Thoracic aorta (tissue), 2 donors: ENCODE measurements at places on chromosomes 5 and 9. TPM values are rescaled to one million over a fixed set of nuclear protein-coding genes. Genes with fewer than 3 reads are reported as not detected.

- no peaks in the 10 kb centered on the region for H3K36me3 ChIP-seq
- no peak overlapping the region for H3K27ac ChIP-seq
- H3K4me3 ChIP-seq: no peak overlapping the region
- H3K4me1 ChIP-seq: peaks cover 10% of the 10 kb centered on the region
- H3K27me3 ChIP-seq: no peaks in the 10 kb centered on the region
- no peak for DNase-seq
These were observed 97.1 kb upstream of the TAF11L2 start for GRCh38 chr5:17400724-17401469.

DNA sequence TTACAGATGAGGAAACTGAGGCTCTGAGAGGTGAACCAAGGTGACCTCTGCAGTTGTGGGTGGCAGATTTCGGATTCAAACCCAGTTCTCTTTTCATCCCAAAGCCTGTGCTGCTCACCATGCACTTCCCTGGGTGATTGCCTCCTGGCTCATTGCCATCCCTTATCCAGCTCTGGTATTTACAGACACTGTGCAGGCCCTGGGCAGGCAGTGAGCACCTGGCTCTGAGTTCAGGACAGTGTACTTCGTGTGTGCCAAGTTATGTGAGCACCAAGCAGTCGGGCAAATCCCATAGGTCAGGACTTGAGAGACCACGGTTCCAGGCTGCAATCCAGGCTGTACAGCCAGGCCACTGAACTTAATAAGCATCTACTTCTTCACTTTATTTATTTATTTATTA lies 1.4 kb downstream of the LRSAM1 start:
- H3K4me1 ChIP-seq: peaks cover 35% of the 10 kb centered on the region
- no peaks in the 10 kb centered on the region for H3K27me3 ChIP-seq
- peak overlapping the region; percentile 84 for H3K4me3 ChIP-seq
- H3K27ac ChIP-seq: no peak overlapping the region
- peaks cover 23% of the 10 kb centered on the region for H3K36me3 ChIP-seq
- DNase-seq: no peak

DNA sequence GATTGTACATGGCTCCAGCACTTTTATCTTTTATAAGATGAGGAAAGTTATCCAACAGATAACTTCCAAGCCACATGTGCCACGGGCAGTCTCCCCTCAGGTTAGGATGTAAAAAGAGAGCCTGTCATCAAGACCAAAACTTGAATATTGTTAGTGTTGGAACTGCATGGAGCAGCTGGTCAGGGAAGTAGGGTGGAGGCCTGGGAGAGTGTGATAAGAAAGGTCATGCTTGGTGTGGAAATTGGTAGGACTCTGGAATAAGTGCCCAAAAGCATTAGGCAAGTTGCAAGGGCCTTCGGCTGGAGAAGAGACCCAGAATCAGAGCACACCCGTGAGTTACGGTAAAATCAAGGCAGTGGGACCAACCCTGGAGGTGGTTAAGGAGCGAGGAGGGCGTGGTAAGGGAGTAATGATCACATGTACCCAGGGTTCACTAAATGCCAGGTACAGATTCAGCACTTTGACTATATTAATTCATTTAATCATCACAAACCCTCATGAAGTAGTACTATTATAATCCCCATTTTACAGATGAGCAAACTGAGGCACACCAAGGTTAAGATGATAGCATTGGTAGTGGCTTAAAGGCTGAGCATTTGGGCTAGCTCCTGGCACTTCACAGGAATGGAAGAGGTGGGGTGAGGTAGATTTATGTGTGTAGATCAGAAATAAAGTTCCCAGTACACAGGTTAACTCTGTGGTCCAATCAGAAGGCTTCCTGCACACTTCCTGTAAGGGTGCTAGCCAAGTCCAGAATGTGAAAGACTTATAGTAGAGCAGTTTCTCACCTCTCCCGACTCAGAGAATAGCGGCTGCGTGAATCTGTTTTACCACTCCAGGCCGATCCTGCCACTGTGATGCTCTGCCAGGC lies 96.5 kb upstream of the ZNF608 start:
- peaks cover 23% of the 10 kb centered on the region for H3K4me1 ChIP-seq
- DNase-seq: peak; percentile 7
- H3K36me3 ChIP-seq: no peaks in the 10 kb centered on the region
- no peaks in the 10 kb centered on the region for H3K27me3 ChIP-seq
- H3K27ac ChIP-seq: peak overlapping the region; percentile 5

The PNPLA7 gene
- 21.4 TPM for total RNA-seq

DNA sequence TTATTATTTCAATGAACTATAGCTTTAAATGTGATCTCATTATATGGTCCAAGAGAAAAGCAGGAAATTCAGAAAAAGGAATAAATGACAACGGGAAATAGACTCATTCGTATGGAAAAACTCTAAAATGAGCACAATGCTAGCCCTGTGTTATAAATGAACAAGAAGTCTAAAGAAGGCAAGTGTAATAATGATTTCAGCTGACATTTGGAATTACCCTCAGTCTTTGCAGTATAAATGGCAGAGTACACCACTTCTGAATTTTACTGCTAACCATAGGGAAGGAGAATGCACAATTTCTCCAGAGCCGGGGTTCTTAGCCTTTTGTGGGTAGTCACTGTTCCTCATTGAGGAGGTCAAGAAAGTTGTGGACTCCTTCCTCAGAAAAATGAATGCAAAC lies 93.1 kb downstream of the ANKRD55 start:
- no peaks in the 10 kb centered on the region for H3K36me3 ChIP-seq
- no peaks in the 10 kb centered on the region for H3K27me3 ChIP-seq
- no peak overlapping the region for H3K4me3 ChIP-seq
- H3K4me1 ChIP-seq: no peaks in the 10 kb centered on the region
- DNase-seq: no peak
- H3K27ac ChIP-seq: no peak overlapping the region

DNA sequence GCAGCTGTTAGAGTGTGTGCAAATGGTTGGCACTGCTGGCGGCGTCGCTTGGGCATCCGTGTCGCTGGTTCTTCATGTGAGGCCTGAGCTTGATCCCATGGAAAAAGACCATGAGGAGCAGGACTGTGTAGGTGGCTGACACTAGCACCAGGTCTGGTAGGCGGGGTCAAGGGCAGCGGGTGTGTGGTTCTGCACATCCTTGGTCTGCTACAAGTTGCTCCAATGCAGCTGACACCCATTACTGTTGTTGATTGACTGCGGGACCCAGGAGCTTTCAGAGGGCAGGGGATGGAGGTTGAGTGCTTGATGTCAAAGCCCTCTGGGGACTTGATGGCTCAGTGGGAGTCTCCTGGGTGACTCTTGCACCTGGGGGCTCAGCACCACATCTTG lies 29.0 kb upstream of the PITX1 start:
- H3K27me3 ChIP-seq: no peaks in the 10 kb centered on the region
- no peak overlapping the region for H3K4me3 ChIP-seq

GRCh38 chr9:113626735-113627495 lies 163.4 kb downstream of the RGS3 start:
- H3K36me3 ChIP-seq: no peaks in the 10 kb centered on the region
- DNase-seq: no peak
- H3K4me1 ChIP-seq: peaks cover 65% of the 10 kb centered on the region
- H3K27me3 ChIP-seq: no peaks in the 10 kb centered on the region
- no peak overlapping the region for H3K4me3 ChIP-seq
- peak overlapping the region; percentile 73 for H3K27ac ChIP-seq

- no peak for DNase-seq
- no peak overlapping the region for H3K27ac ChIP-seq
- H3K27me3 ChIP-seq: no peaks in the 10 kb centered on the region
- H3K36me3 ChIP-seq: no peaks in the 10 kb centered on the region
These were observed 3.0 kb downstream of the F2RL2 start for GRCh38 chr5:76620166-76620565.

The BNC2 gene
- total RNA-seq: 16.9 TPM

The OR13C3 gene
- total RNA-seq: not detected

DNA sequence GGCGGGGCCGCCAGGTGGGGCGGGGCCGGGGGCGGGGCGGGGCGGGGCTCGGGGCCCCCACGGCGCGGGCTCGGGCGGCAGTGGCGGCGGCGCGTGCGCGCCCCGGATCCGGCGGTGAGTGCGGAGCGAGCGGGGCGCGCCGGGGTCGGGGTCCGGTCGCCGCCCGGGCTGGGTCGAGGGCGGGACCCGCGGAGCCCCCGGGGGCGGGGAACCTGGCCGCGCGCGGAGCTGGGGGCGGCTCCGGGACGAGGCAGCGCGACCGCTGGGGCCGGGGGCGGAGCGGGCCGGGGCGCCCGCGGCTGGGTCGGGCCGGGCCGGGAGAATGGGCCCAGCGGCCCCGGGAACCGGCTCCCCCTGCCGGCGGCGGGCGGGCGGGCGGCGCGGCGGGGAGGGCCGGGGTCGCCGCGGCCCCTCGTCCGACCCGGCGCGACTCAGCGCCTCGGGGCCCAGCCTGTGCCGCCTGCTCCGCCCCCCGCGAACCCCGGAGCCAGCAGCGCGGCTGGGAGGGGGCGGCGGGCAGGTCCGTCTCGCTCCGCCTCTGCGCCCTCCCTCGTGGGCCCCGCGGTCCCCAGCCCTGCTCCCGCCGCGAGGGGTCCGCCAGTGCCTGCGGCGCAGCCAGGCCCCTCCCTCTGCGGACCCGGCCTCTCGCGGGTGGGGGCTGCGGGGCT lies 3.1 kb downstream of the EGFL7 start:
- H3K4me3 ChIP-seq: peak overlapping the region; percentile 65
- H3K27me3 ChIP-seq: no peaks in the 10 kb centered on the region
- H3K27ac ChIP-seq: no peak overlapping the region

The LCN15 gene
- not detected for total RNA-seq

DNA sequence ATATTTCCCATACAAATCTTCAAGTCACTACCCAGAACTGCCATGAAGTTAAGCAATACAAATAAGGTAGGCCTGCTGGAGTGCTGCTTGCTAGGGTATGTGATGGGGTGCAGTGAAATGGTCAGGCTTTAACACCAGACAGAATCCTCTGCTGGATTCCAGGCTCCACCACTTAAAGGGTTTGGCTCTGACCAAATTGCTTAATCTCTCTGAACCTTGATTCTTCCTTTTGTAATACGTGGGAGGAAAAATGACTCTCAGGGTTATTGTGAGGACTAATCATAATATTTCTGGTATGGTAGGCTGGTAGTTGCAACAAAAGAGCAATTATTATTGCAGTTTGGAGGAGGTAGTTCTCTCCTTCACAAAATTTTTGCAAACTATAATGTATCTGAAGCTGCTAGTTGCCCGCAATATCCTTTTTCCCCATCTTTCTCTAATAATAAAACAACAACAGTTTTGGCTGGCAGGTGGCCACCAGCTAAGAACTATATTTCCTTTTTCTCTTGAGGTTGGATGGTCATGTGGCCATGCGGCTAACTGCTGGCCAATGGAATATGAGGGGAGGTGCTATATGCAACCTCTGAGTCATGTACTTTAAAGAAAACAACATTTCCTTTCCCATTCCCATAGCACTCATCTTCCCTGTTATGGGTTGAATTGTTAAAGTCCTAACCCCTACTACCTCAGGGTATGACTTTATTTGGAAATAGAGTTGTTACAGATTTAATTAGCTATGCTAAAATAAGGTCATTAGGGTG lies 44.1 kb downstream of the CCL28 start:
- H3K27ac ChIP-seq: no peak overlapping the region
- no peaks in the 10 kb centered on the region for H3K36me3 ChIP-seq
- H3K4me3 ChIP-seq: no peak overlapping the region

DNA sequence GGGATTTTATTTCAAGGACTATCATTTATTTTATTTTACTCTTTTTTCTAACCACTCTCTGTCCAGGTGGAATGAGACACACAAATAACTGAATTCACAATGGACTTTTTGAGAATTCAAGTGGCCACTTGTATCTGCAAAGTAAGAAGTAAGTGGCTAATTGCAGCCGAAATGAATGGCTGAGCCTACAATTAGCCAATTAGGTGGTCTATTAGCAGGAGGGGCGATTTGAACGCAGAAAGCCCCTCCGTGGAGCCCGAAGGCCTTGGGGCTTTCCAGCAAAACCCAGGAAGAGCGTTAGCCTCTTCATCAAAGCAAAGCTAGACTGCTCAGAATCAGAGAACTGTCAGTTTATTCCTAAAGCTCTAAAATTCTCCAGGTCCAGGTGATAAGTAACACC lies 176.9 kb downstream of the EBF1 start:
- H3K36me3 ChIP-seq: no peaks in the 10 kb centered on the region
- no peak overlapping the region for H3K27ac ChIP-seq
- peaks cover 13% of the 10 kb centered on the region for H3K4me1 ChIP-seq
- H3K4me3 ChIP-seq: no peak overlapping the region
- H3K27me3 ChIP-seq: no peaks in the 10 kb centered on the region
- DNase-seq: no peak

DNA sequence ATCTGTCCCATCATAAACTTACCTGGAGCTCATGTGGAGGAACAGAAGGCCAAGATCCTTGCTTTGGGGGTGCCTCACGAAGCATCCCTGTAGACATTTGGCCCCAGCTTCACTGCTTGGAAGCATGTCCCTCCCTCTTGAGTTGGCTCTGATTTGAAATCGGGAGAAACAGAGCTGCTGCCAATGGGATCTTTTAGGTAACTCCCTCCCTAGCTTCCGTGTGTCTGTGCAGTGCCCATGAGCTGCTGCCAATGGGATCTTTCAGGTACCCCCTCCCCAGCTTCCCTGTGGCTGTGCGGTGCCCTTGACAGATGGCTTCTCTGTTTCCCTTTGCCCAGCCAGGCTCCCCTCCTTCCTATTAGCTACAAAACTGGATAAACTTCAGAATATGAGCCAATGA lies 178.0 kb downstream of the NR3C1 start:
- no peak for DNase-seq
- no peak overlapping the region for H3K27ac ChIP-seq
- no peaks in the 10 kb centered on the region for H3K36me3 ChIP-seq
- H3K4me1 ChIP-seq: no peaks in the 10 kb centered on the region

The PAIP2 gene
- 65.6 TPM for total RNA-seq

DNA sequence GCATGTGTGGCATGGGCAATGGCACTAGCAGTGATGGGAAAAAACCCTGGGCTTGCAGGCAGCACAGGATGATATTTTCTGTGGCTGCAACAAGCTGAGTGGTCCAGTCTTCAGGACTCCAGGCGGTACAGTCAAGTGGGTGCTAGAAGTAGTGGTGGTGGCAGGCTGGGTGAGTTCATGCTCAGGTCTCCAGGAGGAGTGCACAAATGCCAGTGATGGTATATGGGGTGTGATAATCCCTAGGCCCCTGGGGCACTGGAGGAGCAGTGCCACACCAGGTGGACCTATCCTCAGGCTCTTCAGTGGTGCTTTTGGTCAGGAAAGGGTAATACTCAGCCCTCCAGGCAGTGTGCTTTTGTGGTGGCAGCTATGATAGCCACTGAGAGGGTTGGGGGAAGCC lies 496.4 kb downstream of the PRR16 start:
- no peak for DNase-seq
- no peak overlapping the region for H3K27ac ChIP-seq
- no peaks in the 10 kb centered on the region for H3K36me3 ChIP-seq
- H3K4me1 ChIP-seq: no peaks in the 10 kb centered on the region
- no peak overlapping the region for H3K4me3 ChIP-seq
